ENCODE measurements at places on chromosomes 12 and 14. TPM values are rescaled to one million over a fixed set of nuclear protein-coding genes. Genes with fewer than 3 reads are reported as not detected.
A peak's percentile ranks its signal among the peaks of the same experiment; 100 is the strongest.

GRCh38 chr14:24367514-24368211 lies at the start of gene NFATC4:
NFATC4 (plus strand) TSS chr14:24368184; CDS start chr14:24368341, 157 bp downstream.
- peak; percentile 77 for DNase-seq

GRCh38 chr12:105855361-105856047 lies 283.2 kb downstream of the NUAK1 start:
- DNase-seq = no peak

DNA sequence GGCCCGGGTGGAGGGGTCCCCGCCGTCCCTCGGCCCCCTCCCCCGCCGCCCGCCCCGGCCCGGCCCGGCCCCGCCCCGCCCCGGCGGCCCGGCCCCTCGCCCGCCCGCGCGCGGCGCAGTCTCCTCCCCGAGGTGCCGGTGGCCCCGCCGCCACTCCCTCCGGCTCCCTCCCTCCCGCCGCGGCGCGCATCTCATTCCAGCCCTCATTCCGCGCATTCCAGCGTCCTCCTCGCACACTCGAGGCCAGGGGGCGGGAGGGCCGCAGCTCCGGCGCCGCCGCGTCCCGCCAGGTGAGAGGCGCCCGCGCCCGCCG lies at the start of gene TEAD4:
Gene TEAD4 (plus strand): TSS at position 206 of the 313 bp plus-strand sequence.
- peak; percentile 82 for DNase-seq

DNA sequence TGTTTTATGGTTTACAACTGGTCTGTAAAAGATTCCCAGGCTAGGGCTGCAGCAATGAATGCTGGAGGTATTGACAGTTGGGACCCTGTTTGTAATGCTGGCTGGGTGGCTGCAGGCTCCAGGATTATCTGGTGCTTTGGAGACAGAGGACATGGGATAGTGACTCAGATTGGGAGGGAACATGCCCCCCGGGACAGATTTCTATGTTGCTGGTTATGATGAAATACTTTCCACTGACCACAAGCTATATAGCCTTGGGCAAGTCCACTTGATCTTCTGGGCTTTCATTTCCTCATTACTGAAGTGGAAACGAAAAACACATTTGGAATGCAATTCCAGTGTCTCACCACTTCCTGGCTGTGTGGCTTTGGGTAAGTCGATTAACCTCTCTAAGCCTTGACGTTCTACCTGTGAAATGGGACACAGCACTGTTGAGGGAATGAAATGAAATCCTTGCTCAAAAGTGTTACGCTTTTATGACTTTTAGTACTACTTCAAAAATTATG lies 6.3 kb upstream of the TPCN1 start:
- peak; percentile 33 for DNase-seq

DNA sequence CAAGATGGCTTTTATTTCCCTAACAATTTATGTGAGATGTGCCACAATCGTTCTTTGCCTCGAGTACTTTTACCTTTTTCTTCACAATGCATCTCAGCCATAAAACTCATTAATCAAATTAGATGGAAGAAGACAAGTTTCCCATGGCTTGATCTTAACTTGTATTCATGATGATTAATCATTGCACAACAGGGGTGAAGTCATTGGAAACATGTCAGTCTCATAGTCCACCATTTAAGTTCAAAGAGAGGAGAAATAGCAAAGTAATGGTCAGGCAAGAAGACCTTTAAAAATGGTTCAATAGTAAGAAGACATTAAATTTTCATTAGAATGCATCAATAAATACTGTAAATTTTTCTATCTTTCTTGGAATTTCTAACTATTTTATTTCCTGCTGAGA lies 136.3 kb downstream of the FOXG1 start:
- no peak for DNase-seq

DNA sequence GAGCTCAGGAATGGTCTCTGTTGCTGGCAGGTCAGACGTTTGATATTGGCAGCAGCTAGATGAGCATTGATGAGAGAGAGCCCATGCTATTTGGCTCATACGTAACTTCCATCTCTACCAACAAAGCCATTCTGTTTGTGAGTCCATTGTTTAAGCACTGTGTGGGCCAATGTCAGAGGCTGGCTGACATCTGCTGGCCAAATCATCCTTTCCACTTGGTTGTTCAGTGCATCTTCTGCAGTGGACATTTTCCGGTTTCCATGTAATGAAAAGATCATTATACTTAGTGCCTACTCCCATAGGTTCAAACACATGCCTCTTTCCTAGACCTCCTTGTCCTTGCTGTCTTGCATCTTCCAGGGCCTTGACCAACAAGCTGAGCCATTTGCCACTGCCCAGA lies 59.2 kb downstream of the IFT81 start:
- no peak for DNase-seq

DNA sequence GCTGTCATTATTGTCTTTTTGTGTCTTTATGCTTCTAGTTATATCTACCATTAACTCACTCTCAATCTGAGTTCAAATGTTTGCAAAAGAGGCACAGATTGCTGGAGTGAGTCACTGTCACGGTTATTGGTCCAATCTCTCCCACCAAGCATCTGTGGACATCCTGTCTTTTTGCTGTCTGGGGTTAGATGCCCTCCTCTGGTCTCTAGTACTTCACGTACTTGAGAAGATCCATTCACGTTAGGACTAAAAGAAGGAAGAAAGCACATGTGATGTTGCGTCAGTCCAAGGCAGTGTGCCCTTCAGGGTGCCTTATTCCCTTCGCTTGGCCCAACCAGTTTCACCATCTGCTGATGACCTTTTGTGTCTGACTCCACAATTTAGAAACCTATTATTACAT lies 72.3 kb upstream of the STXBP6 start:
- DNase-seq = no peak

GRCh38 chr14:64788706-64789105 lies 84.5 kb downstream of the PLEKHG3 start:
- DNase-seq = no peak

DNA sequence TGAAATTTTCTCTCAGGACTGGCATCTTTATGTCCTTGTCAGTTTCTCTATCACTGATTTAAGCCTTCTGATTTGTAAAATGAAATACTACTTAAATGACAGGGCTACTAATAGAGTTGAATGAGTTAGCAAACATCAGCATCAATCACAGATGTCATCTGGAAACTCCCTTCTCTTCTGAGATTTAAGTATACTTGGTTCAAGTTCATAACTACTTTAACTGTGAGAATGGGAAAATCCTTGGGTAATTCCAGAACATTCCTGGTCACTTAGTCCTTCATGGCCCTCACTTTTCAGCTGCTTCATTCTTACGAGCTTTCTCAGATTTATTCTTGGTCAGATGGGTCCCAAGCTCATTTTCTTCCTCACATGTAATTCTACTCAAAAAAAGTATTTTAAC lies 1655.3 kb upstream of the FLRT2 start:
- no peak for DNase-seq

- DNase-seq = no peak
Observed at GRCh38 chr12:57090924-57091637, 2.2 kb downstream of the NAB2 start.

DNA sequence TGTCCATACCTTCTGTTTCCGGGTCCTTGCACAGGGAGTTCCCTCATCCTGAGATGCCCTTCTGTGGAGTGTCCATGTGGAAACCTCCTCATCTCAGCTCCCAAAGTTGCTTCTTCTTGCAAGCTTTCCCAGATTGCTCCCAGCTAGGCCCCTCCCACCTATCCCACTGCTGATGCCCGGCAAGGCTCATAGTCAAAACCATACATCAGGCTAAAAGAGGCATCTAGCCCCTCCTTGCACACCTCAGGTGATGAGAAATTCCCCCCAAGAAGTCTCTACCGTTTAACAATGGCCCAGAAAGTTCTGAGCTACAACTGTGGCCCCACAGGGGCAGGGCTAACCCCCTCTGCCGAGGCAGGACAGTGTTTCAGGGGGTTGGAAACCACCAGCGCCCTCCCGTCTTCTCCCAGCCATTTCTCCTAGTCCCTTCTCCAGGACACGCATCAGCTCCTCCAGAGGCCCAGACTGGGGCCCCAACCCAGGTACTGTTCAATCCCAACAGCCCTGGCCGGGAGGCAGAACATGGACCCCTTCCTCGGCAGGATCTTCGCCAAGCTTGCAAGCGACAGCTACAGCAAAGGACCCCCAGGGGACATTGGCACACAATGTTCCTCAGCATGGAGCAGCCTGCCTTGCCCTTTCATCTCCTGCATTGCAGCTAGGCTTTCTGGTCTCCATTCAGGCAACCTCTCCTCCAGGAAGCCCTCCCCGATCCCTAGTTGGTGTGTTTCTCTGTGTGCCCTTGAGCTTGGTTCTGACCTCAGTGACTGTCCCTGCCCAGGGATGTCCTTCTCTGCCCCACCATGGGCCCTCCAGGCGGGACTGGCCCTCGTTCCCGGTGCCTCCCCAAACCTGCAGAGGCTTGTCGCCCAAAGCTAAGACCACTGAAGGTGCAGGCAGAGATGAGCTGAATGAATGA lies 4.5 kb upstream of the BEGAIN start:
- DNase-seq = peak; percentile 8

GRCh38 chr14:64549791-64550620 lies at the start of gene PPP1R36:
PPP1R36 (plus strand) TSS chr14:64549961; CDS start chr14:64549998, 37 bp downstream.
- peak; percentile 62 for DNase-seq

GRCh38 chr14:64195199-64195598 lies 99.0 kb downstream of the ESR2 start:
- DNase-seq = no peak

DNA sequence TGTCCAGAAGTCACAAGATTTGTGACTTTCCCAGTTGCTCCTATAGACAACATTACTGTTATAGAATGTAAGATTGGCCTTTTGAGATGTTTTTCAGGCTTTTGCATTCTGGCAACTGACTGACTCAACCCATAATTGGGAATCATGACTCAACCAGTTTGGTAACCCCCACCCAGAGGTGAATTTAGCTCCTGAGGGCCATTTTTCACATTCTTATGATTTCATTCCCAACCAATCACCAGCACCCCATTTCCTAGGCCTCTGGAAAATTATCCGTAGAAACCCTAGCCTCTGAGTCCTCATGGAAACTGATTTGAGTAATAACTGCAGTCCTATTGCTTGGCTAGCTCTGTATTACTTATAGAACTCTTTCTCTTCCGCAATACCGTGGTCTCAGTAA lies 626.0 kb upstream of the SEL1L start:
- DNase-seq = no peak

GRCh38 chr14:32472512-32473463 lies 143.7 kb downstream of the AKAP6 start:
- no peak for DNase-seq

The RTL1 gene
- not detected for total RNA-seq

The RASAL1 gene
- 2.1 TPM for total RNA-seq

The FAIM2 gene
- total RNA-seq = 4.9 TPM

The GUCY2C gene
- not detected for total RNA-seq

The RNASE4 gene
- 47.5 TPM for total RNA-seq

The TAS2R50 gene
- 3.3 TPM for total RNA-seq

The DPF3 gene
- 4.0 TPM for total RNA-seq
